ENCODE measurements at places on chromosomes 11 and 22.

- DNase-seq, result no peak
Observed at GRCh38 chr11:73223998-73224730, 6.1 kb downstream of the P2RY2 start.

DNA sequence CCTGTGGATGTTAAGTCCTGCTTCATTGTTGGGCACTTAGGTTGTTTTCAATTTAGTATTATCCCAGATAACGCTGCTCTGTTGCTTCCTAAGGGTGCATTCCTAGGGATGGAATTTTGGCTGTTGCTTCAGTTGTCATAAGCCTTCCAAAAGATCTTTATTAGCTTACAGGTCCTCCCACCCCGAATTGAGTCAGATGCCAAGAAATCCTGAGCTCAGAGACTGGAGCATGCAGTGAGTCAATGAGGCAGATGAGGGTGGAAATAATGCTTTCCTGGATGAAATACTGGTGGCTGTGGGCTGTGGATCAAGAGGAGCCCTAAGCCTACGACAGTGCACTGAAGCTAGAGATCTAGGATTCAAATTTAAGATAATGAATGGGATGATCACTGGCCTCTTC lies 10.7 kb upstream of the IL18BP start:
- no peak for DNase-seq

- no peak for DNase-seq
Observed at GRCh38 chr22:48819232-48819631, 1008.4 kb downstream of the BRD1 start.

DNA sequence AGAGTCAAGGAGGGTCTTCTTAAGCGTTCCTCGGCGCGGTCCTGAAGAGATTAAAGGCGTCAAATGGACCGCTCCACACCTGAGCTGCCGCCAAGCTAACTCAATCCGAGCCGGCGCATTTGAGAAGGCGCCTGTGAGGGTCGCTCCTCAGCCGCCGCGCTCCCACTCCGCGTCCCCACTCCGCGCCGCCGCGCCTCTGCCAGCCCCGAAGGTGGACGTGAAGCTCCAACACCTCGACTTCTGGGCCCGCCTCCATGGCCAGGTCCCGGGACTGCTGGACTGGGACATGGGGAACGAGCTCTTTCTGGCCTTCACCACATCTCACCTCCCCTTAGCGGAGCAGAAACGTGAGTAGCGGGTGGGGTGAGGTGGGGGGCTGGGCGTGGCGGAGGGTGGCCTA lies at the start of gene FOXR1:
FOXR1 (plus strand) TSS at position 116 of the 400 bp plus-strand sequence; CDS start at position 287, 171 bp downstream.
- no peak for DNase-seq

- peak; percentile 63 for DNase-seq
Observed at GRCh38 chr11:61187505-61188130, 15.7 kb upstream of the PGA3 start.

DNA sequence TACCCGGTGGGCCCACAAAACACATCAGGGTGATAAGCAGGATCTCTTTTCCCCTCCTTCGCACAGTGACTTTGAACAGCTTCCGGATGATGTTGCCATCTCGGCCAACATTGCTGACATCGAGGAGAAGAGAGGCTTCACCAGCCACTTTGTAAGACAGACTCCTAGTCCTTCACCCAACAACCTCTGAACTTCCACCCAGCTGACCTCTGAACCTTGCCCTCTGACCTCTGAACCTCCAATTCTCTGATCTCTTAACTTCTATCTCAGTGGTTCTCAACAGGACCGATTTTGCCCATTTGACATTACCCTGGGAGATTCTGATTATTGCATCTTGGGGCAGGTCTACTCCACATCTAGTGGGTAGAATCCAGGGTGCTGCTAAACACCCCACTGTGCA lies 3.2 kb downstream of the NCF4 start:
- DNase-seq, result no peak

DNA sequence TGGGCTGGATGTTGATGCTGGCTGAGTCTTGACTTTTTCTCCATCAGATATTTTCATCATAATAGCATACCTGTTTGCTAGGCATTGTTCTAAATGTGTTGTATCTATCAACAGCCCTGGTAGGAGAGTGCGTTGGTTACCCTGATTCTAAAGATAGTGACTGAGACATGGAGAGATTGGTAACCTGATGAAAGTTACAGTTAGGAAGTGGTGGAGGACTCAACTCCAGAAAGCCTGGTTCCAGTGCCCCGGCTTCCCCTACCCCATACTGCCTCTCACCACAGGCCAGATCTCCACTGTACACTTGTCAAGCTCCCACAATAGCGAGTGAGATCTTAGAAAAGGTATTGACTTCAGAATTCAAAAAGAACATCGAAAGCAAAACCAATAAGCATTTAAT lies 22.8 kb upstream of the RELT start:
- no peak for DNase-seq

DNA sequence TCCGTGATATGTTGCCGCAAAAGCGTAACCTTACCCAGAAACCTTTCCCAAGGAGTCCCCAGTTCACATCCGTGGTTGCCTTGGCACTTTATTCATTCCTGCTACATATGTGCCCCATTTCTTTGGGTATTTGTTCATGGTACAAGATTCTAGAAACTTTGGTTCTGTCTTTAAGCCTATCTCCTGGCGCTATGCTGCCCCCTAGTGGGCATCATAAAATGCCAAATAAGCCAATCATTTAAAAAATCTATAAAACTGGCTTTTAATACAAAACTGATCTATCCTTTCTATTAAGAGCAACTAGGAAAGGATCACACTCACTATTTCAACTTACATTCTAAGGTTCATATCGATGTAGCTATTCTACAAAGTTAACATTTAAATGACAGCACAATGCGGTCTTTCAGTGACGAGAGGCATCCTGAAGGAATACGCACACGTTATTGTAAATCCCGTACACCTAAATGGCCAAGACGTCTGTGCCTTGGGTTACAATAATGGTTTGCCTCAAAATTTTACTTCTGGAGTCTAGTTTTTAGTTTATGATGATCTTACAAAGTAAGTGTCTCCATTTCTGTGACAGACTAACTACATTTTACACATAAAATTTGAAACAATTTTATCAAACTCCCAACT lies 16.2 kb downstream of the PIWIL3 start:
- DNase-seq, result peak; percentile 14

DNA sequence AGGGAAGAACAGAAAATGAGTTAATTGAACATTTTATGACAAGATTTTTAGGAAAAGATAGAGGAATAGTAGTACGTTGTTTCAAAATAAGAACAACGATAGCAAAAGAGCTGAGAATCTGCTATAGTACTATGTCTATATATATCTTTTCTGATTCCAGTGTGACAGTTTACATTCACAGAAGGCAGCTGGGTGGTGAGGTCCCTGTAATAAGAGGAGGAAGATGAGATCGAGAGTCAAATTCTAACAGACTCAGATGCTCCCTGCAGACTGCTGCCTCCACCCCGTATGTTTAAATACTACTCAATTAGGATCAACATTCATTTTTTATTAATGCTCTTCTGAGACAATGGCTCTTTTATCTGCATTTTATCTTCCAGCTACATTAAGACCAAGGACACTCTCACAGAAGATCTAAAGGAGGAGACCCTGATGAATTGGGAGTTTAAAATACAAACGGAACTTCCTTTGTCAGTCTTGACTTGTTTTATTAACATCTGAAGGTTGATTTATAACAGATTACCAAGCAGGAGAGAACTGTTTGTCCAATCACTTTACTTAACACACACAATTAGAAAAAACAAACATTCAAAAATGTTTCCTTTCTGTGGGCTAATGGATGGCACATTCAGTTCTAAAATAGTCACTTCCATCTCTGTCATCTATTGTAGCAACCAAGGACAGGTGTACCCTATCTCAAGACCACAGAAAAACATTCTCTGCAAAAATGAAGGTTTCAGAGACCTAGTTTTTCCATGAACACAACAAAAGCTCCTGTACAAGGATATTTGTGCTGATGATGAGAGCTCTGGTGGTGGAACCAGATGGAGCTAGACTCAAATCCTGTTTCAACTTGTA lies 240.2 kb downstream of the CADM1 start:
- DNase-seq, result no peak

DNA sequence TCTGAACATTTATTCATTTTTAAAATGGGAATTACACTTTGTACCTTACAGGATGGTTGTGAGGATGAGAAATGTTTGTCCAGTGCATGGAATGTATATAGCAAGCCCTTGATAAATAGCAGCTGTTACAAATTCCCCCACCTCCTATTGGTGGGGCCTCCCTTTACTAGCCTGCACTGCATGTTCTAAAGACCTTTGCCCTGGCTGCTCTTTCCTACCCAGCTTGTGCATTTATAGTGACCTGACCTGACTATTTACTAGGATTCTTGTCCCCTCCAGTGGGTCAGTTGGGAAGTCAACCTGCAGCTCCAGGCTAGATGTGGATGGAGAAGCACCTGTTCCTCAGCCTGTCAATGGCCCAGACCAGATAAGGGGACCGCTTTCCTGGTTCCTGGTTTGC lies 180.3 kb downstream of the HIPK3 start:
- DNase-seq, result no peak

GRCh38 chr22:44172370-44173108 lies 8.2 kb upstream of the PARVG start:
- DNase-seq, result peak; percentile 13

GRCh38 chr11:41309111-41309522 lies 150.3 kb downstream of the LRRC4C start:
- no peak for DNase-seq

GRCh38 chr11:14905104-14906033 lies 13.3 kb upstream of the CYP2R1 start:
- peak; percentile 27 for DNase-seq

DNA sequence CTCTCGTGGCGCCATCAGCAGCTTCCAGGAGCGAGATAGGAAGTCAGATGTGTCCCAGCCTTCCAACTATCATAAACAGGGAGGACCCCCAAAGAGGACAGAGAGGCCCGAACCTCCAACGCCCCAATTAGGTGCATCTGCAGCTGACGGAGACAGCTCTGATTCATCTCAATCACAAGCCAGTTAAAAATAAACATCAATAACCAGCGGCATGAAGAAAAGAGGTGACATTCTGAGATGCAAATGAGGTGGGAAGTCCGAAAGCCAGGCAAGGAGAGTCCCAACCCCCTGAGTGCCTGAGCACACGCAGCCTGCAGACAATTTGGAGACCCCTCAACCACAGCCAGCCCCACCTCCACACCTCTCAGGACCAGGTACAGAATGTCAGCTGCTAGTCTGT lies 28.1 kb upstream of the IGSF9B start:
- DNase-seq, result no peak

DNA sequence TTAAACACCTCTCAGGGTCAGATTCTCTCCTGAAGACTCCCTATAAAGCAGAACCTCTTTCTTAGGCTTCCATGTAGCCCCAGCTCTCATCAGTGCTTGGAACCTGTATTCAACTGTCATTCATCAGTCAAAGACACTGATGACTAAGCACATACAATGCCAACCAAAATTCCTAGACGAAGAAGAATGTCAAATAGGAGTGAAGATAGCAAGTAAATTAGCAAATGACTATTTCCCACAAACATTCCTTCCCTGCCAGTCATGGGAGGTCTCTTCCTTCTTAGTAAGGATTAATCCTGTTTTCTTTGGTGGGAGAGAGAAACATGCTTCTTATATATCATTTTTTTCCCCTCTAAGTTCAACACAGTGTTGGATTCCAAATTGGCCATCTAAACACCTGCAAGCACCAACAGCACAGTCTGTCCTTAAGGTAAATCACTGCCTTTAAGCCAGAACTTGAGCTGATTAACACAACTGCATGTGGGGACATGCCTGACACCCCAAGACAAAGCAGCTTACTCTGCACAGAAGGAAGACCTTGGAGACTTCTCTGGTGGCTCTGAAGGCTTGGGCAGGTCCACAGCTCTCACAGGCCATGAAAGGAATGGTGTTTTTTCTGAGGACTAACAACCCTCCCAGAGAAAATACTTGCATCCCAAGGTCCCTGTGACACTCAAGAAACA lies 47.5 kb upstream of the ME3 start:
- no peak for DNase-seq

DNA sequence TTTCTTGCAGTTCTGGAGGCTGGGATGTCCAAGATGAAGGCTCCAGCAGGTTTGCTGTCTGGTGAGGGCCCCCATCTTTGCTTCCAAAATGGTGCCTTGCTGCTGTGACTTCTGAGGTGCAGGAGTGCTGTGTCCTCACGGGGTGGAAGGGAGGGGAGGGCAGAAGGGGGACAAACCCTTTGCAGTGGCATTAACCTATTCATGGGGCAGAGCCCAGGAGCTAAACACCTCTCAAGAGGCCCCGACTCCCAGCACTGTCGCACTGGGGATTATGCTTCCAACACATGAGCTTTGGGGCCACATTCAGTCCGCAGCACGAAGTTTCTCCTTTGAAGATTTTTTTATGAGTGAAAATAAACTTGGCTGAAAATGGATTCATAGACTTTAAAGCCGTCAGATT lies 25.5 kb upstream of the OSBPL5 start:
- DNase-seq, result no peak

GRCh38 chr22:24813861-24814770 lies 8.1 kb downstream of the SGSM1 start:
- DNase-seq, result no peak

- DNase-seq, result no peak
Observed at GRCh38 chr11:10386861-10387205, 68.2 kb upstream of the AMPD3 start.

- no peak for DNase-seq
Observed at GRCh38 chr11:5550440-5551095, 2.2 kb upstream of the OR52H1 start.

GRCh38 chr11:4072668-4073285 lies 21.8 kb upstream of the RRM1 start:
- DNase-seq, result peak; percentile 72

- peak; percentile 35 for DNase-seq
Observed at GRCh38 chr11:61961570-61962212, 5.7 kb downstream of the FTH1 start.

GRCh38 chr11:120835601-120836228 lies 188.2 kb upstream of the TBCEL start:
- no peak for DNase-seq

DNA sequence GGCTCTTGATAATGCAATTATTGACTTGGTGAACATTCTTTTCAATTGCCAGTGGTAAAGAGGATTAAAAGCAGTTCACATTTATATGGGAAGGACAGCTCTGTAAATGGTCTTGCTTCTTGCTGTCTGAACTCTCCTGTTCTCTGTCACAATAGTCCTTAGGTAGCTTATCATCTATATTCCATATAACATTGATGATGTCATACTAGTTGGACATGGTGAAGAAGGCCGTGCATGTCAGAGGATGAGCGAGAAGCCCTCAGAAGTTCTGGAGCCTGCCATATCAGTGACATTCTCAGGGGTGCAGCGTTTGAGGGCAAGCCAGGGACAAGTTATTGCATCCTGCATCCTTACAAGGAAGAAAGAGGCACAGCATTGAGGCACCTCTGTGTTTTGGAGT lies 2.6 kb upstream of the CHKB start:
- DNase-seq, result no peak

- DNase-seq, result no peak
Observed at GRCh38 chr11:15585602-15586331, 471.0 kb downstream of the INSC start.

DNA sequence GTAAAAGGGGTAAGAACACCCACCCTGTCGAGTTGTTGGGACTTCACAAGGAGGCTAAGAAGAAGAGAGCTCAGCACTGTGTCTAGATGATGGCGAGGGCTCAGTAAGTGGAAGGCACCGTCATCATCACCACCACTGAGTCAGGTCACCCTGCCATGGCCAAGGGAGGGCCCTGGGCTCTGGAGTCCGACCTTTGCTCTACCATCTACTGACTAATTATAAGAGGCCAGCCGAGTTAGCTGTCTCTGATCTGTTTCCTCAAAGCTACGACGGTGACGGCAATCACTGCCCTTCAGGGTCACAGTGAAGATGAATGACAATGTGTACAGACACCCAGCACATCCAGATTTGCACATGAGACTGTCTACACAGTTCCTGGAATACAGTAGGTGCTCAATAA lies 29.3 kb downstream of the KIAA0930 start:
- DNase-seq, result no peak

All from nucleus accumbens (tissue), 56 donors.